Gastrocnemius medialis (tissue), 4 donors: ENCODE measurements at places on chromosomes 1 and 21. TPM values are rescaled to one million over a fixed set of nuclear protein-coding genes. Genes with fewer than 3 reads are reported as not detected.

Gene SAMD13
- 7.7 TPM for total RNA-seq

Gene CLCA2
- total RNA-seq, result not detected

DNA sequence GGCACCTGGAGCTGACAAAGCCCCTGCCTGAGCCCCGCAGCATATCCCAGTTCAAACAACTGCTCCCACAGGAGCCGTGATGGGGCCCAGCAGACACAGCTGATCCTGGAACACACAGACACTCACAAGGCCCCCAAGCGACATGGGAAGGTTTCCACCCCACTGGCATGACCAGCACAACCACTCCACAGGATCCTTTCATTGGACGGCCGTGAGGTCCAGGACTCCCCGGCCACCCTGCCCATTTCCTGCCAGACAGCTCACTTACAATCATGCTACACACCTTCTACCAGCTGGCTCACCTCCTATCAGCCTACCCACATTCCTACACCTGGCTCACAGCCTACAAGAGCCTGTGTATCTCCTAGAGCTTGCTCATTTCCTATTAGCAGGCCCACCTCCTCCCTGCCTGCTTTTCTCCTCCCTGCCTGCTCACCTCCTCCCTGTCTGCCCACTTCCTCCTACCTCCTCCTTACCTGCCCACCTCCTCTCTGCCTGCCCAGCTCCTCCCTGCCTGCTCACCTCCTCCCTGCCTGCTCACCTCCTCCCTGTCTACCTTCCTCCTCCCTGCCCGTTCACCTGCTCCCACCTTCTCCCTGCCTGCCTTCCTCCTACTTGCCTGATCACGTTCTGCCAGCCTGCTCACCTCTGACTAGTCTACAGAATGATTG lies 73.9 kb downstream of the MATN1 start:
- no peak overlapping the region for H3K4me3 ChIP-seq
- no peak for DNase-seq
- peaks cover 20% of the 10 kb centered on the region for H3K27me3 ChIP-seq
- no peaks in the 10 kb centered on the region for H3K36me3 ChIP-seq

DNA sequence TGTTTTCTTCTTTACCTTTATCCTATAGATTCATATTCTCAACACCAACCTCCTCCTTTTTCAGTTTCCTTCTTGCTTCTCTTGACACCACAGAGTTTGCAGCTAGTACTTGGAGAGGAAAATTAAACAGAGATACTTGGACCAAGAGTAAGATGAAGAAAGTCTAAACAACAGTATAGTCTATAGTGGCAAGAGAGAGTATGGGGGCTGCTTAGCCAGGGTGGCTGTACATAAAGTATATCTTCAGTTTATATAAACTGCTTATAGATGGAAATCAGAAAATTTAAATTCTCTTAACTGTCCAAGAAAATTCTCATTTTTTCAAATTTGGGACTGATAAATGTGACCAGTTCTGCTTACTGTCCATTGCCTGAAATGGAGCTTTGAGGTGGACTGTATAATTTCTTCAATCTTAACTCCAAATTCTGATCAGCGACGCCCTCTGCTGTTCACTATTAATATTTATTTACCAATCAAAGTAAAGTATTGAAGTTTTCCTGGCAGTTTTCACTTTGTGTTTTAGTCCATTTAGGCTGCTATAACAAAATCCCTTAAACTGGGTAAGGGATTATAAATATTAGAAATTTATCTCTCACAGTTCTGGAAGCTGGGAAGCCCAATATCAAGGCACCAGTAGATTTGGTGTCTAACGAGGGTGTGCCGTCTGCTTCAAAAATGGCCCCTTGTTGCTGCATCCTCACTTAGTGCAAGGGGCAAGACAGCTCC lies 14.8 kb upstream of the METTL18 start:
- no peak for DNase-seq
- H3K27ac ChIP-seq, result no peak overlapping the region
- no peak overlapping the region for H3K4me3 ChIP-seq

Gene PLEKHN1
- not detected for total RNA-seq

Gene KIRREL1
- total RNA-seq, result 2.8 TPM

Gene RGS13
- not detected for total RNA-seq

- H3K4me3 ChIP-seq, result no peak overlapping the region
- H3K27ac ChIP-seq, result no peak overlapping the region
- peaks cover 6% of the 10 kb centered on the region for H3K4me1 ChIP-seq
- H3K27me3 ChIP-seq, result no peaks in the 10 kb centered on the region
Measured at GRCh38 chr21:25565272-25566211, 41.7 kb downstream of the MRPL39 start.

Gene NBPF10
- total RNA-seq, result 0.97 TPM

- no peaks in the 10 kb centered on the region for H3K27me3 ChIP-seq
- no peak overlapping the region for H3K4me3 ChIP-seq
- DNase-seq, result no peak
- H3K36me3 ChIP-seq, result no peaks in the 10 kb centered on the region
- H3K27ac ChIP-seq, result peak overlapping the region; percentile 61
Measured at GRCh38 chr1:61191433-61191720, 109.0 kb downstream of the NFIA start.

DNA sequence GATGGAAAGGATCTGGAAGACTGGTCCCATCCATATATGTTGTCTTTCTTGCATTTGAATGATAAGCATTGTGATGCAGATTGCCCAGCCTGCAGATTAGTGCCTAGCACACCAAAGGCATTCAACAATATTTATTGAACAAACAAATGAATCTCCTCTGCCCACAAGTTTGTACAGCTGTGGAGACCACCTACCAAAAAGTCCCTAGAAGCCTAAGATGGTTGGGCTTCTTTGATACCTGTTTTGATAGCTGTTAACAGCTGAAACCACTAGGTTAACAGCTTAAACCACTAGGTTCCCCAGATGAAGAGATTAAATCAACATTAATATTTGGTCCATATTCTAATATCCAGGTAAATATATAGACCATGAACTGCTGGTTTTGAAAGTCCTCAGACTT lies 9.8 kb downstream of the DUSP10 start:
- no peaks in the 10 kb centered on the region for H3K36me3 ChIP-seq
- H3K27me3 ChIP-seq, result no peaks in the 10 kb centered on the region
- DNase-seq, result no peak
- no peak overlapping the region for H3K4me3 ChIP-seq
- H3K27ac ChIP-seq, result no peak overlapping the region

- no peak overlapping the region for H3K4me3 ChIP-seq
- H3K36me3 ChIP-seq, result peaks cover 57% of the 10 kb centered on the region
- no peaks in the 10 kb centered on the region for H3K27me3 ChIP-seq
Measured at GRCh38 chr1:77697441-77697840, 15.0 kb upstream of the ZZZ3 start.

Gene LAMC2
- 0.78 TPM for total RNA-seq

GRCh38 chr1:48107516-48107915 lies 110.3 kb upstream of the TRABD2B start:
- no peaks in the 10 kb centered on the region for H3K27me3 ChIP-seq
- H3K36me3 ChIP-seq, result no peaks in the 10 kb centered on the region
- H3K4me3 ChIP-seq, result no peak overlapping the region

DNA sequence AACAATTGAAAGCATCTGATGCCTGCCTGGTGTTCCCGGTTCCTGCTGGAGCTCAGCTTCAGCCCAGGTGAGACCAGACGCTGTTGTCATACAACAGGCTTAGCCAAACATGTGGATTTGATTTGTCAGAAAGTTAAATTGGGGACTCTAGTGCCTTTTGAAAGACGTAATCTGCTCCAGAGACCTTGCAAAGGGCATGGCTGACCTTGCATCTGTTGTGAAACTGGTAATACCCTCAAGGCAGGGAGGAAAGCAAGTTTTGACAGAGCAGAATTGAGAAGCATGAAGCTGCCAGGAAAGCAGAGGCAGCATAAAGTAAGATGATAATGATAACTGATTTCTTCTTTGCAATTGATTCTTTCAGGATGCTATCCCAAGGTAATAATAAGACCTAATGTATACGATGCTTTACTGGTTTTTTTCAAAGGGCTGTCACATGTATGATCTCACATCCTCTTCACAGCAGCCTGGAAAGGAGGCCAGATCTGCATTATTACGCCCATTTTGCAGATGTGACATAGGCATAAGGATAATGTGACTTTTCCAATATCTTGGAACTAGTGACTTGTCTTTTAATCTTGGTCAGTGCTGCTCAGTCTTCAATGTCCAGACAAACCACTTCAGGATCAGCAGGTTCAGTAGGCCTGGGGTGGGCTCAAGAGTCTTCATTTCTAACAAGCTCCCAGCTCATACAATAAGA lies 24.7 kb upstream of the CNN3 start:
- no peaks in the 10 kb centered on the region for H3K36me3 ChIP-seq
- H3K4me3 ChIP-seq, result no peak overlapping the region
- no peaks in the 10 kb centered on the region for H3K4me1 ChIP-seq
- DNase-seq, result no peak
- H3K27me3 ChIP-seq, result no peaks in the 10 kb centered on the region

Gene ATP6V1G3
- total RNA-seq, result not detected

DNA sequence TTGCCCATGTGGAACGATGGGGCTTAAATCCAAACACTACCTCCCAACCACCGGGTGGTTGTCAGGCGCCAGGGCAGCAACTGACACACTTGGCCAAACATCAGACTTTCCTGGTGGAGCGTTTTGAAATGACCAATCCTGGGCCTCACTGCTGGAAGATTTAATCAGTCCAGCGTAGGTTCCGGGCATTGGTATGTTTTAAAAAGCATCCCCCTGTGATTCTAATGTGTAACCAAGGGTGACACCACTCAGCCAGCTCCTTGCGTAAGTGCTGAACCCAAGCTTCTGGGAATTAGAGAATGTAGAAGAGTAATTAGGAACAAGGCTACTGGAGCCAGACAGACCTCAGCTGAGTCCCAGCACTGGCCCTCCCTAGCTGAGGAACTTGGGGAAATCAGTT lies 44.8 kb upstream of the KAZN start:
- H3K27me3 ChIP-seq, result no peaks in the 10 kb centered on the region
- DNase-seq, result no peak
- no peak overlapping the region for H3K27ac ChIP-seq

- H3K4me1 ChIP-seq, result peaks cover 2% of the 10 kb centered on the region
- no peak overlapping the region for H3K4me3 ChIP-seq
- no peaks in the 10 kb centered on the region for H3K27me3 ChIP-seq
- no peaks in the 10 kb centered on the region for H3K36me3 ChIP-seq
- no peak for DNase-seq
- no peak overlapping the region for H3K27ac ChIP-seq
Measured at GRCh38 chr1:62126579-62127290, 67.9 kb upstream of the L1TD1 start.

Gene SLAMF9
- total RNA-seq, result not detected
